Activated CD4-positive, CD25-positive, alpha-beta regulatory T cell (primary cell): ENCODE measurements at places on chromosomes 16 and 17.
A peak's percentile ranks its signal among the peaks of the same experiment; 100 is the strongest.

DNA sequence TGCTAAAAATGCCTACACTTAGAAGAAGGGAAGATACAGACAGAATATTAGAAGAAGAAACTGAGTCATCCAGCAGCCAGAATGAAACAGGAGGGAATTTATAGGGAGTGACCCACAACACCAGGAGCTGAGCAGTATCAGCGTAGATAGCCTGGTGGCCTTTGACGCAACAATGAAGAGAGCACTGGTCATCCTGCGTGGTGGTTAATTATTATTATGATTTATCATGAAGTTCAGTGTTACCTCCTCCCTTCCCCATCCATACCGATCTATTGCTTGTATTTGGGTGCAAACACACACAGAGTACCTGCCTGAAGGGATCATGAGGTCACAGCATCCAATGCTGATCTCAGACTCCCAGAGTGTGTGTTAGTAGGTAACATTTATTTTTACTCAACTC is 38.5 kb downstream of the ERCC4 start:
- DNase-seq = no peak

- DNase-seq = no peak
Measured at GRCh38 chr16:72961115-72961832, 86.7 kb downstream of the ZFHX3 start.

DNA sequence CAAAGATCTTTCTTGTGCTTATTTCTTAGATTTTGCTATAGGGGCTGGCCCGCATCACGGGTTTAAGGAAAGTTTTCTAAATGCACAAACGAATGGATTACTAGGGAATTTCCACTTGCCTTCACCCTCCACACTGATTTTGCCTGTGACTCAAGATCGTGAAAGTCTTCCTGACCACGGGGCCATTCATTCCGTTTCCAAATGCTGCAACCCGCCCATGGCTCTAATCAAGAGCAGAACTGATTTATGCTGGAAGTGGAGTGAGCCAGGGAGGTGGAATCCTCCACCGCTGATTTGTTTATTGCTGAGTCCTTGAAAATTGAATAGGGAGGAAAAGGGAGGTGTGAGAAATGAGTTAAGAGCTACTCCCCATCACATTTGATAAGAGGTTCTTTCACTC is 52.4 kb downstream of the CA10 start:
- DNase-seq = no peak

GRCh38 chr16:77723108-77723514 is 797 bp downstream of the NUDT7 start:
- DNase-seq = no peak

DNA sequence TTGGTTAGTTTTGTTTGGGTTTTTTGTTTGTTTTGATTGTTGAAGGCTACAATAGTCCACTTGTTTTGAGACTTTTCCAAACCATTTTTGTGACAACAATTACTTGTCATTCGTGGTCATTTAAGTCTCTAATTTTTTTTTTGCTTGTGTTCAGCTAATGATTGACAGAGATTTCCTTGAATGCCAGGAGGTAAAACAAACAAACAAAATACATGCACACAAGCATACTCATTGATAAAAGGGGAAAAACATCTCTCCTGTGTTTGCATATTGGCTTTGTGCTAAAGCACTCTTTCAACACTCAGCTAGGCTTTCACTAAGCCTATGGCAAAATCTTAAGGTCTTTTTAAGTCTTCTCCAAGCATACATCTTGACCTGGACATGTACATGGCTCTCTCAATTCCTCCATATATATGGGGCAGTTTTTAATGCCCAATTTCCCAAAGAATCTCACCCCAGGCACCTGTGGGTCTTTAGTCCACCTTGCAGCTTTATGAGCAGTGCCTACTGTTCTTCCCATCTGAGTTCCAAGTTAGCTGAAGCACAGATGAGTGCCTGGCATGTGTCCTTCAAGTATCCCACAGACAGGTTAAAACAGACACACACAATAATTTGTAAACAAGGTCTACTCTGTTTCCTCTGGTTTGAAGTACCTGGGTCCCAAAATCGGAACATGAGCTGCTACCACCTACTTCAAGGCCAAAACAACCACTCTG is 24.2 kb upstream of the HS3ST3B1 start:
- DNase-seq = no peak

DNA sequence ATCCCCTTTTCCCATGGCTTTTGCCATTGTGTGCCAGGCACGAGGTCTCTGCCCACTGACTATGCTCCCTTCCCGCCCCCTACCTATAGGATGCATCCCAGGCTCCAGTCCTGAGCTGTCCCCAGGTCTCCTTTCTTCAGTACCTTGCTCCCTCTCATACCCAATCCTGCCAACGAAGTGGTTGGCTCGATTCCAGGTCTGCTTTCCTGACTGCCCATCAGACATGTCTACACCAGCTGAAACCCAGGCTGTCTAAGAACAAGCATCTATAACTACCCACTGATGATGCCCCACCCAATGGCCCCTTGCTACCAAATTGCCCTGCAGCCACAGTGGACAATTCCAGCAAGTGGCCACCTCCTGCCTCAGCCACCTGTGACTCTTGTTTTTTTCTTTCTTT is 479.1 kb downstream of the SOX9 start:
- DNase-seq = no peak

- DNase-seq = peak; percentile 66
Measured at GRCh38 chr17:77429969-77430752, 289.4 kb downstream of the SEC14L1 start.

- no peak for DNase-seq
Measured at GRCh38 chr17:79799174-79799537, 2.3 kb upstream of the CBX8 start.

DNA sequence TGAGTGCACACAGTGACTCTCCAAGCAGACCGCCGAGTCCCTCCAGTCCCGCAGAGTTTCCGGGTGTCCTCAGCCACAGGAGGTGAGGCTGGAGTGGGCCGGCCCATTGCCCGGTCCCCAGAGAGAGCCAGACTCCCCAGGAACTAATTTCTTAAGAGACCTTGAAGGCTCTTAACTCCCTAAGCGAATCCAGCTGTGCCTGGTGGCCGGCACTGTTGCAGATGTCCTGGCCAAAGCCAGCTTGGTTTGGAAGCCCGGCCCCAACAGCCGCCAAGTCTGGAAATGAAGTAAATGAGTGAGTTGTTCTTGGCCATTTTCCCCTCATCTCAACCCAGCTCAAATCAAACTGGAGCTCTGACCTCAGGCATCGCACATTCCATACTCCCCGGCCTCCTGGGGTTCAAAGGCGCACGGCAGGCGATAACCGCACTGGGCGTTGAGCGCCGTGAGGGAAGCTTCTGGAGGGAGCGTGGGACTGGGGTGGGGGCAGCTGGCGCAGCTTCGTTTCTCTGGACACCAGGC is 42.0 kb downstream of the CMIP start:
- no peak for DNase-seq

- DNase-seq = no peak
Measured at GRCh38 chr16:21302898-21303528, 24.9 kb upstream of the CRYM start.

DNA sequence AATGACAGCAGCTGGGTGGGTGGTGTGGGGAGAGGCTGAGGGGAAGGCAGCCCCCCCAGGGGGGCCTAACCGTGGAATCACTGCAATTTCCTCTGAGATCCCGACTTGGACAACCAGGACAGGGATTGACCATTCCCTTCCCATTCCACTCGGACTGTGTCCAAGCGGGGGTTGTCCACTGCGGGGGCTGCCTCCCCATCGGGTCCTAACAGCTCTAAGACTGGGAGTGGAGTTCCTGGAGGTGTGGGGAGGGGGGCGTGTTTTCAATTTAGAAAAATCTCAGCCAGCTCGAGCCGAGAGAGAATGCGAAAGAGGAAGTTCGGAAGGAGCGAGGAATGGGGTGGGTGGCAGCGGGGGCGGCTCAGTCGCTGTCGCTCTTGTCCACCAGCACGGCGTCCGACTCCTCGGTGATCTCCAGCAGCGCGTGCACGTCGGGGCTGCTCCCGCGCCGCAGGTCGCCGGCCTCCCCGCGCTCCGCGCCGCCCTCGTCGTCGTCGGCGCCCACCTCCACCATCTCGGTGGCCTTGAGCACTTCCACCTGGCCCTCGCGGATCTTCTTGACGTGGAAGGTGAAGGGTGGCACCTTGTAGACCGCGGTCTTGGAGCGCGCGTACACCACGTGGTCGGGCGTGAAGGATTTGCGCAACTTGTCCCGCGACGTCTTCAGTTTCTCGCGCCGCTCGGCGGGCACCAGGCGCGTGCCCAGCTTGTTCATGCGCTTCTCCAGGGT is 16.2 kb upstream of the STAT3 start:
- DNase-seq = no peak

DNA sequence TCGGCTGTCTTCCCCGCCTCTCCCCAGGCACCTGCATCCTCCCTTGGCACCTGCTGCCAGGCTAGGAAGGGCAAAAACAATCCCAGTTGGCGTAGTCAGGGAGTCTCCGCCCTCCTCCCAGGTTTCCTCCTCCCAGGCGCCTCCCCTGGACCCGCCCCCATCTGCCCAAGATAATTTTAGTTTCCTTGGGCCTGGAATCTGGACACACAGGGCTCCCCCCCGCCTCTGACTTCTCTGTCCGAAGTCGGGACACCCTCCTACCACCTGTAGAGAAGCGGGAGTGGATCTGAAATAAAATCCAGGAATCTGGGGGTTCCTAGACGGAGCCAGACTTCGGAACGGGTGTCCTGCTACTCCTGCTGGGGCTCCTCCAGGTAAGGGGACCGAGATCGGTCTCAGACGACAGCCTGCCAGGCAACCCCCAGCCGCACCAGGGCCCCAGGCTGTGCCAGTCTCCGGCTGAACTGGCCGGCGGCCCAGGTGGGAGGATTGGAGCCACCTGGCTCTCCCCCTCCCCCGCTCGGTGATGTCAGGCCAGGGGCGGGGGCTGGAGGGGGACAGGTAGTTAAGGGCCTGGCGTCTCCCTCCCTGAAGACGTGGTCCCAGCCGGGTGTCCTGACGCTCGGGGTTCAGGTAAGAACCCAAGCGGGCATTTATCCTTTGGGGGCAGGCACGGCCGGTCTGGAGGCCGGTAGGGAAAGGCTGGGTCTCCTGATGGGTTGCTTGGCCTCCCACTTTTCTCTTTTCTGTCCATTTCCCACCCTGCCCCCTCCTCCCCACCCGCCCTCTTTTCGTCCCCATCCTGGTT is at the start of gene GRB7:
Gene GRB7, plus strand, starts transcription at position 179 of the 808 bp plus-strand sequence. CDS start 4,364 bp downstream, outside the sequence.
- no peak for DNase-seq

DNA sequence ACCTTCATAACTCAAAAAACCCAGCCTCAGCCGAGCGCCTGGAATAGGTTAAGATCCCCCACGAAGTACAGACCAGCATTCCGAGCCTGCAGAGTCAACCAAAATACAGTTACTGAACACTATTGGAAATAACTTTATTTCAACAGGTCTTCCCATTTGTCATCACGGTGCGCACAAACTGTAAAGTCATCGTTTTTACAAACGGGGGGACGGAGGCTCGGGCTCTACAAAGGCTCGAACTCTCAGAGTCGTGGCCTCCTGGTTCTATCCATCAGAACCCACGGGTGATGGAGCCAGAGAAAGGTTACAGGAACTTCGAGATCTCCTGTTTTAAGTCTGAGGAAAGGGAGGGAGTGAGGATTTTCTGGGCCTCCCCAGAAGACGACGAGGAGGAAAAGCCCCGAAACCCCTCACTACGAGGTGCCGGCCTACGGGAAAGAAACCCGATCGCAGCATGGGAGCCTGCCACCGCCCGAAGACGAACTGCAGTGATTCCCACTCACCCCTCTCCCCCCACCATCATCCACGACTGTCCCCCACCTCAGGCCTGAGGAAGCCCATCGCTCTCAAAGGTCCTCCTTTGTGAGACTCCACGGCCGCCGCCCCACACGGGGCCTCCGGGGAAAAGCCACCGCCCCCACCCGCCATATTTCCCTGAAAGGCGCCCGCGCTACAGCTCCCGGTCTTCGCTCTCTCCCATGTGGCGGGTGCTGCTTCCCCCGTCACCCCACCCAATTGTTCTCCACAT is 917 bp downstream of the YWHAE start:
- peak; percentile 58 for DNase-seq

DNA sequence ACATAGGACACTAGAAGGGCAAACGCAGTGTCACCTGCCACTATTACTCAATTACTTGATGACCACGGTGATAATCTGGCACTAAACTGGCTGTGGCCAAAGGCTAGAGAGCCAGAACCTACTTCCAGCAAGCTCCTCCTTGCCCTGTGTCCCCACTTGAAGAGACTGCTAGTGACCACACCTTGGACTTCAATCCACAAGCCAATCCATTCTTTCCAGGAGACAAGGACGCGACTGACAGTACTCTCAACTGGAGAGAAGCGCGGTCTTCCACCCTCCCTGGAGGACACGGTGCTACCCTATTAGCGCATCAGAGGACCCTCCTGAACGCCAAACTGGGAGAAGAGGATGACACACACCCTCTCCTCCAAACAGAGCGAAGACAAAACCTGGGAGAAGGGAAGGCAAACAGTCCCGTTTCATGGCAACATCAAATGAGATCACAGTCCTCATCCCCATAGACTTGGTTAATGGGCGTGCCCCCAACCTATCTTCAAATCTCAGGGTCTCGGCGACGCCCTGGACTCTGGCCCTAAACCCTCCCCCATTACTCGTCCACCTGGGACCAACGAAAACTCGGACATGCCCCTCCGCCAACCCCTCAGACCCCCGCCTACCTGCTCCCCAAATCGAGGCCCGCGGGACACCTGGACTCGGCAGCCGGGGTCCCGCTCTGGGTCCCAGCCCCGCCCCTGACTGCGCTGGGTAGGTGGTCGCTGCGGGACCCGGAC is 508 bp downstream of the FLCN start:
- DNase-seq = no peak

- no peak for DNase-seq
Measured at GRCh38 chr17:31433091-31433790, 41.8 kb downstream of the RAB11FIP4 start.

- DNase-seq = no peak
Measured at GRCh38 chr16:67979955-67980678, at the start of gene DPEP3. TSS of gene DPEP3 (minus strand) at chr16:67980499. CDS start at chr16:67980380, 119 bp downstream.

GRCh38 chr16:69520800-69521602 is 44.8 kb upstream of the NFAT5 start:
- DNase-seq = no peak
